Dermis microvascular lymphatic vessel endothelial cell (primary cell): ENCODE measurements at places on chromosomes 2 and 18. TPM values are rescaled to one million over a fixed set of nuclear protein-coding genes. Genes with fewer than 3 reads are reported as not detected.

GAL3ST2 gene
- total RNA-seq = not detected in 2 replicates

USP14 gene
- 17.3 and 20.7 TPM in 2 replicates for total RNA-seq

NOL4 gene
- not detected in 2 replicates for total RNA-seq

COL6A3 gene
- total RNA-seq = under 0.01 and 6.6 TPM in 2 replicates

GRCh38 chr2:181954538-181954883 is 31.1 kb upstream of the PPP1R1C start:
- DNase-seq = no peak

DNA sequence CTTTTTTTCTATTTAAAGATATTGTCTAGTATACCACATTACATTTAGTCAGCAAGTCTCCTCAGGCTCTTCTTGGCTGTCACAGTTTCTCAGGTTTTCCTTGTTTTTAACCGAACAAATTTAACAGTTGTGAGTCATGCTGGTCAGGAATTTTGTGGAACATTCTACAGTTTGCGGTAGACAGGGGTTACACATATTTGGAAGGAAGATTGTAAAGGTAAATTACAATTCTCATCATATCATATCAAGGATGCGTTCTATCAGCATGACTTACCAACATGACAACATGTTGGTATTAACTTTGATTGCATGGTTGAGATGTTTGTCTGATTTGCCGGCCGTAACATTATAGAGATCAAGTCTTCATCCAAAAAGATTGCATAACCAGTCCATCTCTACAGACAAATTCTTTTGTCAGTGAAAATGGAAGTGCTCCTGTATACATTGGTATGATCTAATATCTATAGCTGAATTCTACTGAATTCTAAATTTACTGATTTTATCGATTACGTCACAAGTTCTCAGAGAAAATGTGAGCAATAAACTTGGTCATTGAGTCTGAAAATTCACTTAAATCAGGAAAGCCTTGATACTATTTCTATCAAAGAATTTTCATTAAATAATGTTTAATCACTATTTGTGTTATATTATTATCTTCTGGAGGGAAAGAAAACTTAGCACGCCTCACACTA is 664.4 kb upstream of the SLC8A1 start:
- DNase-seq = no peak

DNA sequence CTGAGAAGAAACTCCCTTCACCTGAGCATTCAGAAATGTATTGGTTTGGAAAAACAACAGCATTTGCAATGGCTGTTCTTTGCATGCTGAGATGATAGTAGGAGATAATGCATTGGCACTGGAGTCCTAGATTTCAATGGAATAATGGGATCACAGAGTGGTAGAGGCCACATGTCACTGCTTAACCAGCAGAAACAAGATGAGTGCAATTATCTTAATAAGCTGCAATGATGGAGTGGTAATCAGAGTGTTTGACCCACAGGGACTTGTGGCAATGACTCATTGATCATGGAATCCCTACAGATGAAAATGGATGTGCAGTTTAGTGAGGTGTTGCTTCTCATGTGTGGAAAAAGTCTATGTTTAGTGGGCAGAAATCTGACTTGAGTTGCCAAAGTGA is 218.8 kb upstream of the ZEB2 start:
- DNase-seq = no peak

DNA sequence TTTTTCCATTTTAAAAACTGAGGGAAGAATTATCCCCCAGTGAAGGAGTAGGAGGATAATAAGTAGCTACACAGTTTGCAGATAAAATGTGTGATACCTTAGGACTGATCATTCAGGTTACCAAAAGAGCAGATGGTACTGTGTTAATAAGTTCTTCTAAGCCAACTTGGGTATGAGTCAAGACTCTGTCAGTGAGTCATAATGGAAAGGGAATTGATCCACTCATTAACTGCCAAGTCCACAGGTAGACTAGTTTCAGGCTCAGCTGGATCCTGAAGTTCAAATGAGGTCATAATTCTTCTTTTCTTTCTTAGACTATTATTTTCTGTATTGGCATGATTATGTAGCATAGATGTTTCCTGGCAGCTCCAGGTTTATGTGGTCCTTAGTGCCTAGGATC is 142.4 kb upstream of the ALPP start:
- no peak for DNase-seq

GRCh38 chr18:56381196-56381595 is 257.2 kb downstream of the TXNL1 start:
- DNase-seq = no peak

GRCh38 chr2:6186332-6187151 is 494.4 kb downstream of the SOX11 start:
- DNase-seq = no peak

GRCh38 chr18:13551841-13552733 is 174.3 kb downstream of the FAM210A start:
- DNase-seq = no peak

GRCh38 chr2:194815475-194815874 is 841.6 kb upstream of the SLC39A10 start:
- DNase-seq = peak; percentile 23

GRCh38 chr2:51899643-51900042 is 867.7 kb upstream of the NRXN1 start:
- no peak for DNase-seq

DNA sequence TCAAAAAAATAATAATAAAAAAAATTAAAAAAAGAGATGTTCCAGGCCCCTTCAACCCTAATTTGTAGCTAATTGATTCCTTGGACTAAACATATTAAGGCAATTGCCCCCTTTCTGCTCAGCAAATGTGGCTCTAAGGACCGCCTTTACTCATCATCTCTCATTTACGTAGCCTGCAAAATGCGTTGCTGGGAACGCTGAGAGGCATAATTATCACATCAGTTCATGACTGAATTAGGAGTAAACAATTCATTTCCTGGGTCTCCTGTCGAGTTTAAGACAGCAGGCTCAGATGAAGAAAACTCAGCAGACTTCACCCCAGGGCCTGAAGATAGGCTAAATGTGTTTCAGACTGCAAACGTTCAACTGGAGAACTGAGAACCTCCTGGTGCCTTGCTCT is 413.5 kb downstream of the NBAS start:
- DNase-seq = no peak

- DNase-seq = peak; percentile 23
Observed at GRCh38 chr2:67842375-67842959, 220.3 kb downstream of the C1D start.
